Right cardiac atrium (tissue), 5 donors: ENCODE measurements at places on chromosomes 4 and X.

DNA sequence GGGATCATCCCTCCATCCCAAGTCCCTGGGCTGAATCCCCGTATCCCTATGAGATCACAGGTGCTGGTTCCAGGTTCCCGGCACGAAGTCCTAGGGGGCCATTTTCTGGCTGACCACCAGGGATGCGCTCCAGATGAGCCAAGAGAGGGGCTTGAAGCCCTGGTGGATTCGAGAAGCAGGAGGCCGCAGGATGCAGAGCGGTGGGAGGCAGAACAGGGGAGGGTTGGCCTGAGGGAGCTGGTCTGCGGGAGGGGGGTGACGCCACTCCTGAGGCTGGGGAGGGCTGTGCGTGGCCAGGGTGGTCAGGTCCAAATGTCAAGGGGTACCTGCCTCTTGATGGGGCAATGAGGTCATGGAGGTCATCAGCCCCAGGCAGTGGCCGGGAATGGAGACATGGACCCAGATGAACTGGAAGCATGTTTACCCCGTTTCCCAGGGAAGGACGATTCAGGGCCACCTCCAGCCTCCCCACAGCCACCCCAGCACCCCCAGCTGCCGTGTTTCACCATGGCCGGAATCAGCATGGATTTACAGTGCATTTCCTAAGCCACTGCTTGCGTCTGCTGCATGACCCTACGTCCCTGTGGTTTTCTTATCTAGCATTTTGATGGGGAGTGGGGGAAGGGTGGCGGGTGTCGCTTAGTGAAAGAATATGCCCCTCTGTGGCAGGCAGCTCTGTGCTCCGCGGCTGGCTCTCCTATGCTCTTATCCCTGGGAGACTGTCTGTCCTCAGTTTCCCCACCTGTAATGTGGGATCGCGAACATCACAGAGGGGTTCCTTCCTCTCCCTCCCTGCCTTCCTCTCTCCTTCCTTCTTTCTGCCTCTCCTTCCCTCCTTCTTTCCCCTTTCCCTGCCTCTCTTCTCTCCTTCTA is 17.0 kb upstream of the HTRA3 start:
- DNase-seq = peak; percentile 44

DNA sequence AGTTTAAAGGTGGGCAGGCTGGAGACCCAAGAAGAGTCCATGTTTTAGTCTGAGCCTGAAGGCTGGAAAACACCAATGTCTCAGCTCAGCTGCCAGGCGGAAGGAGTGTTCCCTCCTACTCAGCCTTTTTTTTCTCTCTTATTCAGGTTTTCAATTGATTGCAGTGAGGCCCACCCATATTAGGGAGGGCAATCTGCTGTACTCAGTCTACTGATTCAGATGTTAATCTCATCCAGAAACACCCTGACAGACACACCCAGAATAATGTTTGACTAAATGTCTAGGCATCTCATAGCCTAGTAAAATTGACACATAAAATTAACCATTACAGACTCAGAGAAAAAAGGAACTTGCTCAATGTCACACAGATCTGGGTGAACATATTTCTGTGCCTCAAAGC is 347.1 kb downstream of the GBA3 start:
- DNase-seq = no peak

- no peak for DNase-seq
These were observed 33.0 kb downstream of the GEMIN8 start for GRCh38 chrX:13996650-13997049.

- no peak for DNase-seq
These were observed 28.1 kb downstream of the ENPEP start for GRCh38 chr4:110504084-110504435.
